ENCODE measurements at places on chromosomes 6 and 20.

DNA sequence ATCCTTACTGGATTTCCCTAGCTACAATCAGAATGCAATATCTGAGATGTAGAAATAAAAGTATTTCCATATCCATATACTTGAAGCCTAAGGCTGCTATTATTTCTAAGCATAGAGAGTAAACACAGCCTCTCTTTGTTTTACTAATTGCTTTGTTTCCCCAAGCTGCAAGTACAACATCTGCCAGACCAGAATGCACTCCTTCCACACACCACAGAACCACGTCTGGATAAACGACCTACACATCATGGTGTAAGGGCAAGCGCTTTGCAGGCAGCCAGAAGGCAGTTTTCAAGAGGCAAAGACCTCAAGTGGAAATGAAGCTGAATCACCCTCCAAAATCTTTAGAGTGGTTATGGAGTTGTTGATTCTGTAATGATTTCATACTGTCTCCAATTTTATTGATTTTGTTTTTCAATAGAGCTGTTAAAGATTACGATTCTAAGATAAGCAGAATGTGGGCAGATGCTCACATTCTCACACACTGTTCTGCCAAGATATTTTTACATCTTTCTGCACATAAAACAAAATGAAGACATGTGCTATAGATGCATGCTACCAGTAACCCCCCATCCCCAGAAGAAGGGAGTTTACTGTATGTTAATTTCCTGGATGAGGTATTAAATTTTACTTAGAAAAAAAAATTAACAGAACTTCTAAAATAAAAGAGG, 88.8 kb downstream of the THEMIS start:
- DNase-seq = no peak

DNA sequence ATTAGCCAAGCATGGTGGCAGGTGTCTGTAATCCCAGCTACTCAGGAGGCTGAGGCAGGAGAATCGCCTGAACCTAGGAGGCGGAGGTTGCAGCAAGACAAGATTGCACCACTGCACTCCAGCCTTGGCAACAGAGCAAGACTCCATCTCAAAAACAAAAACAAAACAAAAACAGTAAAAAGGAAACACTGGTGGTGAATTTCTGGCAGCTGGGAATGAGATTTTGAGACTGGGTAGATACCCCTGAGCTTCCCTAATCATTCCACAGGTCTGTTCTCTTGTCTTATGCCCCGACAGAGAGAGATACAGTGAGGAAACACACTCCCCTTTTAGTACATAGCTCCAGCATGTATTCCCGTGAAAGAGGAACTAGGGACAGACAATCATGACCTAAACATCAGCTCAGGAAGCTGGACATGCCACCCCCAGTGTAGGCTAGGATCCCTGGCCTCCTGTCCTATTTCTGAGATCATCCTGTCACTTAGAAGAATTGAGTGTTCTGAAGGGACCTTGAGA, 9.6 kb downstream of the MAN1A1 start:
- DNase-seq = no peak

- DNase-seq = no peak
Measured at GRCh38 chr6:50989123-50989522, 170.5 kb downstream of the TFAP2B start.

GRCh38 chr20:1835186-1836035, 59.8 kb upstream of the SIRPA start:
- DNase-seq = no peak

DNA sequence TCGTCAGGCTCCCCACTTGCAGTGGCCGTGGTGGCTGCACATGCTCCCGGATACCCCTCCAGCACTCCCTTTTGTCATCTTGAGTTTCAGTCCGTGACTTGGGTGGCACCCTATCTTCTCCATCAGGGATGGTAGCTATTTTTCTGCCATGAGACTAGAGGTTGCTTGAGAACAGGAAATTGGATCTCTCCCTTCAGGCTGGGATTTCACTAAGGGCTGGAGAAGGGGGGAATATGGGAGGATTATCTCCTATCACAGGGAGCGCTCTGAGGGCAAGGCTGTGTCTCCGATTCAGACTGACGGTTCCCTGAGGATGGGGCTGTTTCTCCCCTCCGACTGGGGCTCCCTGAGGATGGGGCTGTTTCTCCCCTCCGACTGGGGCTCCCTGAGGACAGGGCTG, 123.1 kb downstream of the MRPL14 start:
- DNase-seq = no peak

GRCh38 chr6:11710311-11710761, 68.3 kb downstream of the ADTRP start:
- no peak for DNase-seq

GRCh38 chr6:85050149-85050548, 285.8 kb upstream of the TBX18 start:
- DNase-seq = no peak

GRCh38 chr6:388202-388903, 3.2 kb upstream of the IRF4 start:
- no peak for DNase-seq

- DNase-seq = no peak
Measured at GRCh38 chr6:45199554-45199953, 128.6 kb upstream of the RUNX2 start.

- DNase-seq = no peak
Measured at GRCh38 chr6:158630938-158631616, 13.5 kb downstream of the DYNLT1 start.

DNA sequence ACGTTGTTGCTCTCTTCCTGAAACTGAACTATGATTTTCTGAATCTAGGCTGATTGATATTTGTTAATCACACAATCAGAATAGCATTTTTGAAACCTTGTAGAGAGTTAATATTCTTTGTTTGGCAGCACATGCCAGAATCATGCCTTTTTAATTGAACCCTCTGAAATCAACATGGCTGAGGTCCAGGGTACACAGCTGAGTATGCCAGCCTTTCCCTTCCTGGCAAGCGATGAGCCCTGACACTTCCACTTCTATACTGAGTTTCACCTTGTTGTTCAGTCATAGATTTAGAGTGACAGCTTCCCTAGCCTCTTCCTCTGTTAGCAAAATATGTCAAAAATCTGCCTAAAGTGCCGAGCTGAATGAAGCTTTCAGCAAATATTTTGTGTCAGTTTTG, 6.8 kb downstream of the HDDC2 start:
- no peak for DNase-seq

DNA sequence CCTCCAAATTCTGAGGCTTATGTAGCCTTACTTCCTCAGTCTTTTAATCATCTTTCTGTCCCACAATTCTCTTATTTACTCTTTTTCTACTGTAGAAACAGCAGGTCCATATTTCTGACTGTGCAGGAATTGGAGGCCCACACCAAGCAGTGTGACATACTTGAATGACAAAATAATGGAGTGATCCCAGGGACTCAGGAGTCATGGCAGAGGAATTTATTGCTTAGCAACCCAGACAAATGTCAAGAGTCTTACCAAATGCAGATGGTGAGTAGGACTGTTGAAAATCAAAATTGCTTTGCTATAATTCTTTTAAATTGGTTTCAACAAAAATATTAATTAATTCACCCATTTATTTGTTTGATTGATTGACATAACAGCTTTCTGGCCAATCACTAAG, 59.9 kb downstream of the HTR1B start:
- DNase-seq = no peak

GRCh38 chr6:161269310-161269709, 4.6 kb downstream of the AGPAT4 start:
- no peak for DNase-seq

DNA sequence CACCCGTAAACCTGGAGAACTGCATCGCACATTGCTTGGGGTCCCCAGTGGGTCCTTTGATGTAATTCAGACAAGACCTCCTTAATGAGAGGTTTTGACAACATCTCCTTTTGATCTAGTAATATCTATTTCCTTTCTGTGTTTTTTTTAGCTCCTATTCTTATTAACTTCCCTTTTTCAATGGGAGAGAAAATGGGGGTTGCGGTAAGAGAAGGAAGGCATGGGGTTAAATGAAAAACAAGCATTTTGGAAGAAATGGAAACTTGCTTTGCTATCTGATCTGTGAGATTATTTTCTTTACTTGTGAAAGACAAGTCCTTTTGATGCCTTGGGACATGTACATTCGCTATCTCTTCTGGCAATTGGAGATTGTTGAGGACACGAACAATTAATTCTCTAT, 418.6 kb upstream of the MAN1A1 start:
- no peak for DNase-seq

Data from activated CD8-positive, alpha-beta memory T cell treated with anti-CD3 and anti-CD28 coated beads for 1 hour (primary cell).